Fibroblast of villous mesenchyme (primary cell): ENCODE measurements at places on chromosomes 16 and 17. TPM values are rescaled to one million over a fixed set of nuclear protein-coding genes. Genes with fewer than 3 reads are reported as not detected.

GRCh38 chr17:39973496-39973895 is 7.1 kb upstream of the PSMD3 start:
- no peak for DNase-seq

GRCh38 chr16:65260746-65261145 is 138.9 kb upstream of the CDH11 start:
- no peak for DNase-seq

GRCh38 chr16:89949121-89949742 is 677 bp downstream of the DEF8 start:
- no peak for DNase-seq

DNA sequence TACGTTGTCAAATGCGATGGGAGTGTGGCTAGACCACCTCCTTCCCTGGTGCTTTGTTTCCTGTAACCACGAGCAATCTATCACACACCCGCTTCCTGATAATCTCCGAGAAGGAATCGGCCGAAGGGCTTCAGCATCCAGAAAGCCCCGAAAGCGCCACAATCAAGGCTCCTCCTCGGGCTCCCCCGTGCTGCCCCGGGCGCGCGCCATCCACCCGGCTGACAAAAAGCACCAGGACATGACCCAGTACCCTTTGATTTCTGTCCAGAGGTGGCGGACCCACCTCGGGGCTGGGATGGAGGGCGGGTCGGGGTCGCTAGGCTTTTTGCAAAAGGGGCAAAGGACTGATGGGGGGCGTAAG is 743 bp upstream of the ARMC7 start:
- no peak for DNase-seq

- DNase-seq: no peak
Measured at GRCh38 chr16:2821487-2822157, 4.6 kb downstream of the PRSS21 start.

- no peak for DNase-seq
Measured at GRCh38 chr16:55323637-55324271, at the start of gene IRX6. TSS of gene IRX6 (plus strand) at chr16:55324203. CDS start at chr16:55325092, 889 bp downstream.

GRCh38 chr17:50917418-50917743 is 51.2 kb upstream of the TOB1 start:
- DNase-seq: no peak

GRCh38 chr17:65583921-65584603 is 22.6 kb upstream of the AXIN2 start:
- no peak for DNase-seq

DNA sequence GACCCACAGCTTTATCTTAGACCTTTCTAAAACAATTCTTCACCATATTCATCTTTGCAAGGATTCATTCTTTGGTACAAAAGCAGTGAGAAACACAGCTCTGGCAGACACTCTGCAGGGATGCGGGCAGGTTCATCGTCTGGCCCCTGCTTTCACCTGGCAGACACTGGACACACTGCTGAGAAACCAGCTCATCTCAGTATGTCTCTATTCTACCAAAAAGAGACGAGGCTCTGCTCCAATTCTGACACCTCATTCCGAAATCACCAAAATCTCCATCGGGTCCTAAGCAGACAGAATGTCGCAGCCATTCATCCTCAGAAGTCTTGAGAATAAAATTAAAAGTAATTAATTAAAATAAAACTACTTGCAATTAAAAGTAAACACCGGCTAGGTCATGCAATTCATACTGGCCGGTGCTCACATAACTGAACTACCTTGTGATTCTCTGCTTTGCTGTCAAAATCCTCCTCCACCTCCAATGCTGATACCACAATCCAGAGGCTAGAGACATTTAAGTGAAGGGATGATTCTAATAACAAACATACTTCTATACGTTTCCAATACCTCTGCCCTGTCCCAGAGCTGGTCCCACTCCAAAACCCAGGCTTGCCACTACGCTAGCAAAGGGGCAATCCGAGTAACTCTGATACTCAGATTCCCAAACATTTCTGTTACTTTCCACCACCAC is 1.3 kb downstream of the RNF157 start:
- no peak for DNase-seq

- DNase-seq: no peak
Measured at GRCh38 chr16:81593481-81593880, 148.9 kb downstream of the CMIP start.

Gene KRTAP4-6
- not detected in 2 replicates for total RNA-seq

- no peak for DNase-seq
Measured at GRCh38 chr16:57898961-57899360, 72.0 kb downstream of the CNGB1 start.

Gene EPOP
- total RNA-seq: 0.97 and 1.3 TPM in 2 replicates

- no peak for DNase-seq
Measured at GRCh38 chr16:51723036-51723724, 572.1 kb upstream of the SALL1 start.

DNA sequence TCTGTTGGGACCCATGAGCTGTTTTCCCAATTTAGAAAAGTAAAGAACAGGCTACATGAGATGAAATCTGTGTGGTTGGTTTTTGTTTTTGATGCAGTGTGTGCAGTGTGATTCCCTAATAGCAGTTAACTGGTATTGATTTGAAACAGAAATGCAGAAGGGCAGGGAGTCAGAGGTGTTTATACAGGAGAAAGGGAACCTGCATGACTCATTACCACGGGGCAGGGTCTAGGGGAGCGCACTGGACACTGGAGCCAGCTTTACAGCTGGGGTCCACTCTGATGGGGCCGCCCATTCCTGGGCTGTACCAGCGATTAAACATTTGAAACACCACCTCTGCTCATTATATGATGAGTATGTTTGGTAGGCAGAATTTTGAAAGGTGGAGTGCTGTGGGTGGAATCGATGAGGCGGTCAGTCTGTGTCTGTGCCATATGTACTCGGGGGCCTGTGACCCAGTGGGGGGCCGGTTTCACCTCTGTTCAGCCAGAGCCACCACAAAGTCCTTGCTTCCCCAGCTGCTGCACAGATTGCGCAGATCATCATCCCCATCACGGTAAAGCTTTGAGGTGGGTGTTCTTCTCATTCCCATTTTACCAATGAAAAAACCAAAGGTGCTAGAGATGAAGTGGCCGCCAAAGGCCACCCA is 142.5 kb downstream of the CMIP start:
- DNase-seq: no peak

GRCh38 chr17:75811174-75811573 is 26.6 kb downstream of the UNK start:
- no peak for DNase-seq

DNA sequence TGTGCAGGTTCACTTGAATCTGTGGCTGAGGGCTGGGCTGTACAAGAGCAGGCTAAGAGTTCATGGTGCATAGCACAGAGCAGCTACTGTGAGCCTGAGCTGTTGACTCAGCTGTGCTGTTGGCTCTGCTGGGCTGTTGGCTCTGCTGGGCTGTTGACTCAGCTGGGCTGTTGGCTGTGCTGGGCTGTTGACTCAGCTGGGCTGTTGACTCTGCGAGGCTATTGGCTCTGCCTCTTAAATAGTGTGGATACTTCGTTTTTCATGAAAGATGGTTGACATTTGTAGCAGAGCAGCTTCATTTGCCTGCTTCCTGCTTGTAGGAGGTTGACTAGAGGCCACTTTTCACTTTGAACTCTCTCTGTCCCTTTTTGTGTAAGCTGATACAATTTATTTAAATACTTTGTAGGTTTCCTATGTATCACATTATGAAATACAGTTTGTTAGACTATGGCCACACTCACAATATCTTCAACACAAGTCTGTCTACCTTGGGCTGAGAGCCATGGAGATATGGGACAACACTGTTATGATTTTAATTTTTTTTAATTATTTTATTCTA is 40.3 kb upstream of the CCNF start:
- no peak for DNase-seq

GRCh38 chr17:82548681-82549303 is 29.3 kb downstream of the FOXK2 start:
- peak; percentile 73 for DNase-seq

DNA sequence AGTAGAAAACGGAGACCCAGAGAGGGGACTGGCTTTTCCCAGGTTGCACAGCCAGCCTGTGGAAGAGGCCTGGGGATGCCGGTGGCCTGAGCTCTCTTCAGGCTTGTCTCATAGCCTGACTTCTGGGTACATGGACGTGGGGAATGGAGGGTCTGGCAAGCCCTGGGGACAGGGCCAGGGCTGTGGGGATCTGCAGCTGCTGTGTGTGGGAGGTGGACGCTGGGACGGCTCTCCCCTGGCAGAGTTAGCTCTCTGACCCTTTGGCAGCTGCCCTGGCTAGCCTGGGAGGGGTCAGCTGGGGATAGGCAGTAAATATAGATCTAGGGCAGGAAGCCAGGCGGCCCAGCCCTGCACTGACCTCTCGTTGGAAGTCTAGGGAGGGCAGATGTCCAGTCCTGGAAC is 20.5 kb downstream of the SLC4A1 start:
- peak; percentile 17 for DNase-seq

GRCh38 chr17:38706505-38707216 is 1.6 kb downstream of the MLLT6 start:
- no peak for DNase-seq

Gene ZNF598
- total RNA-seq: 23.5 and 27.6 TPM in 2 replicates

DNA sequence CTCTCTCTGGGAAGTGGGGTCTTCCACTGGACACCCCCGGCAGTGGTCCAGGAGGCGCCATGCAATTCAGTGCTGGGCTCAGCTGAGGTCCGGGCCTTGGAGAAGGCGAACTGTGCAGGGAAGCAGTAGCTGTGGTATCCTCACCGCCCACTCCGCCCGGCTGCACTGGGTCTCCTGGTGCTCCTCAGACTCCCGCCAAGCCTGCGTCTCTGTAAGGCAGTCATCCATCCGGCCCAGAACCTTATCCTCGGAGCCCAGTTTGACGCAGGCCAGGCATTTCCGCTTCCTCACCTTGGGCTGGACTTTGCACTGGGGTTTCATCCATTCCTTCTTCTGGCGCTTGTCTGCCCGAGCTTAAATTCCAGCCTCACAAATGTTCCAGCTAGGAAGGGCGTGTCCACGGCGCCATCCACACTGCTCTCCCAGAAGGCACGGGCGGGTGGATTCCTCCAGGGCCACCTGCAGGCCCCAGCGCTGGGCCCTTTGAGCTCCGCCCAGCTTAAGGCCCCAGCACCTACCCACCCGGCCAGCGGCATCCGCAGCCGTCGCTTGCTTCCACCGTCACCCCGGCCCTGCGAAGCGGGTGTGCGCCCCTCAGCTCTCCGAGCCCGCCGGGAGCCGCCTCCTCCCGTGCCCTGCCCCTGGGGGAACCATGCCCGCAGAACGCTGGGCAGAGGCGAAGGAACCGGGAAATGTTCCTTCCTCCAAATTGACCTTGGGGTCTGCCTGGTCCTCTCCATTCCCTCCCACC is 1884.8 kb downstream of the TP53TG3F start:
- no peak for DNase-seq

- peak; percentile 9 for DNase-seq
Measured at GRCh38 chr17:59561042-59561441, 4.4 kb upstream of the DHX40 start.

Gene PLD6
- total RNA-seq: 4.8 and 5.6 TPM in 2 replicates

DNA sequence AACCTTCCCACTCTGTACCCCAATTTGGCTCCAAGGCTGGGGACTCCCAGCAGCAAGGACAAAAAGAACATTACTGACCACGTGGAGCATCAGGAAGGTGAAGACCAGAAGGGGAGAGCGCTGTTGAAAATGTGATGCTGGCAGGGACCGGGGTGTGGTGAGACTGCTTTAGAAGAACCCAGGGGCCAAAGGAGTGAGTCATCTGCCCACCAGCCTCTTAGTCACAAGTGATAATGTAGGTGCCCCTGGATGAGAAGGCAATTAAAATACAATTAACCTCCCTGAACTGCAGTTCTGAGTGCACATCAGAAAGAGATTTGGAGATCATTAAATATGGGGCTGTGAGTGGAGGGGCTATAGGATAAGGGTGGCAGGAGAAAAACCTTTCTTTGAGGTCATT is 366.6 kb upstream of the CCL2 start:
- no peak for DNase-seq

- no peak for DNase-seq
Measured at GRCh38 chr17:7347630-7348477, 4.1 kb upstream of the KCTD11 start.

DNA sequence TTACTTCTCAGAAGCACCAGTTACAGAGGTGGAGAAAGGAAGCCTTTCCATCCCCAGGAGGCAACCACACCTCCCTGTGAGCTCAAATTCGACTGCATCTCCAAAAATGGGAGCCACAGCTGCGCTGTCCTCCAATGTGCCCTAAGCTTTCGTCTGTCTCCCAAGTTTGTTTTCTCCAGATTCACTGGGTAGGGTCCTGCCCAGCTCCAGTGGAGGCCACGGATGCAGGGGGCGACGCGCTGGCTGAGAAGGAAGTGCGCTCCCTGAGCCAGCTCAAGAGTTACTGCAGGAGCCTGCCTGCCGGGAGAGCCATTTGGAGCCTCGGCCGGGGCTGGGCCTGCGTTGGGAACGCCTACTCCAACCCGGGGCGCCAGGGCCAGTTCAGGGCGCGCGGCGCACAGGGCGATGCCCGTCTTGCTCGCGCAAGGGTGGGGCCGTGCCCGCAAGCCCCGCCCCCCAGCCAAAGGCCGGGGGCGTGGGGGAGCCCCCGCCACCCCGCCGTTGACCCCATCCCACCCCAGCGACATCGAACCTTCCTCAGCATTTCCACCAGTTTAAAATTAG is 19.5 kb downstream of the SIAH1 start:
- peak; percentile 91 for DNase-seq

DNA sequence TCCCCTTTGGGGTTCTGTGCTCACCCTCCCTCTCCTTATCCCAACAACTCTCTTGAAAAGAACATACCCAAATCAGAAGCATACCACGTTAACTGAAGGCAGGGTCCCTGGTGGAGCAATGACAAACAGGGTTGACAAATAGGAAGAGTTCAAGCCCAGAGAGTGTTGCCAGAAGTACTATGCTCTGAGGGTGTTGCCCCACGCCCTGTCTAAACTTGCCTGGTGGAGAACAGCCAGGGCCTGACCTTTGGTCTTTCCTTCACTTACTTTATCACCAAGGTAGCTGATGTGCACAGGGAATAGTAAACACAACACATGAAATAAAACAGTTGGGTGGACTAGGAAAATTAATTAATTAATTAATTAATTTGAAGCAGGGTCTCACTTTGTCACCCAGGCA is 23.3 kb downstream of the ZNF75A start:
- no peak for DNase-seq

Gene DPEP3
- not detected in 2 replicates for total RNA-seq

- no peak for DNase-seq
Measured at GRCh38 chr17:50864747-50865059, 1.5 kb downstream of the TOB1 start.

Gene ZNF205
- total RNA-seq: 14.2 and 18.4 TPM in 2 replicates

- no peak for DNase-seq
Measured at GRCh38 chr16:12120982-12121652, 144.6 kb downstream of the SNX29 start.

DNA sequence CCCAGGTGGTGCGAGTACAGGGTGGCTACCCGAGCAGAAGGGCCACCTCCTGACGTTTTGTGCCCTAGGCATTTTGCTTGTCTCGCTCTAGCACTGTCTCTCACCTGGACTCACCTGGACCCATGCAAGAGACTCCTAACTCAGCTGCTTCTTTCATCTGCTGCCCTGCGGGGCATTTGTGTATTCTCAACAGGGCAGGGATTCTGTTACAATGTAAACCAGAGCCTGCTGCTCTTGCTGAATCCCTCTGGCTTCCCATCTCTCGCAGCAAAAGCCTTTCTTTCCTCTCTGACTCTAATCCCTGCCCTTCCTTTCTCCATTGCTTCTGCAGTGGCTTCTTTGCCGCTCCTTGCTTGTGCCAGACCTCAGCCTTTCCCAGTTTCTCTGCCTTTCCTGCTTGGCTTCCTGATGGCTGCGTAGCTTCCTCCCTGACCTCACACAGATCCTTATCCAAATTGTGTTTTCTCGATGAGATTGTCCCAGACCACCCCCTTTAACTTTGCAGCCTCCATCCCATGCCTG is 10.2 kb downstream of the ARSG start:
- DNase-seq: no peak

Gene BEAN1
- total RNA-seq: under 0.01 and 0.32 TPM in 2 replicates

GRCh38 chr16:87425941-87426340 is 33.8 kb downstream of the MAP1LC3B start:
- no peak for DNase-seq

Gene KRT34
- 26.7 and 28.9 TPM in 2 replicates for total RNA-seq
